ENCODE measurements at places on chromosomes 12 and 14. TPM values are rescaled to one million over a fixed set of nuclear protein-coding genes. Genes with fewer than 3 reads are reported as not detected.

The PPP1R36 gene
- 0.67 TPM for polyA plus RNA-seq

The GCH1 gene
- polyA plus RNA-seq = 0.82 TPM

The USP44 gene
- 1.2 TPM for polyA plus RNA-seq

The RTRAF gene
- polyA plus RNA-seq = 205 TPM

The GNB3 gene
- 5.3 TPM for polyA plus RNA-seq

The TMCC3 gene
- not detected for polyA plus RNA-seq

The SETD1B gene
- 0.89 TPM for polyA plus RNA-seq

The CDKL1 gene
- 2.5 TPM for polyA plus RNA-seq

The SP1 gene
- 44.4 TPM for polyA plus RNA-seq

The EIF2S3B gene
- 0.65 TPM for polyA plus RNA-seq

The DBX2 gene
- polyA plus RNA-seq = not detected

The FAM181A gene
- polyA plus RNA-seq = not detected

The TPPP2 gene
- polyA plus RNA-seq = not detected

The TTLL5 gene
- 9.9 TPM for polyA plus RNA-seq

The TEX22 gene
- polyA plus RNA-seq = 0.17 TPM

The NKX2-8 gene
- polyA plus RNA-seq = not detected

The POTEM gene
- not detected for polyA plus RNA-seq

The AACS gene
- polyA plus RNA-seq = 27.5 TPM

The KLRB1 gene
- not detected for polyA plus RNA-seq

The EID3 gene
- 2.5 TPM for polyA plus RNA-seq

The TSPAN8 gene
- polyA plus RNA-seq = not detected

The GLI1 gene
- polyA plus RNA-seq = 5.9 TPM

The LTBR gene
- 67.2 TPM for polyA plus RNA-seq

The GLTP gene
- 35.1 TPM for polyA plus RNA-seq

The FERMT2 gene
- 275 TPM for polyA plus RNA-seq

The KRT73 gene
- polyA plus RNA-seq = not detected

The ARHGAP9 gene
- 0.98 TPM for polyA plus RNA-seq

The REC8 gene
- 2.7 TPM for polyA plus RNA-seq

The ART4 gene
- 0.12 TPM for polyA plus RNA-seq

The EML5 gene
- 1.2 TPM for polyA plus RNA-seq

The NTS gene
- polyA plus RNA-seq = not detected

The INHBE gene
- 23.1 TPM for polyA plus RNA-seq

The PRB2 gene
- polyA plus RNA-seq = not detected

The GPR84 gene
- polyA plus RNA-seq = not detected

The CDCA3 gene
- 39.2 TPM for polyA plus RNA-seq

The ASB2 gene
- polyA plus RNA-seq = 0.06 TPM

The RERGL gene
- polyA plus RNA-seq = 0.21 TPM

The CLEC9A gene
- not detected for polyA plus RNA-seq

The TSPAN19 gene
- not detected for polyA plus RNA-seq

The PITPNM2 gene
- polyA plus RNA-seq = 0.83 TPM

The BRAP gene
- polyA plus RNA-seq = 21.8 TPM

The RAB35 gene
- 41.0 TPM for polyA plus RNA-seq

The CELA1 gene
- polyA plus RNA-seq = not detected

The SALL2 gene
- polyA plus RNA-seq = 7.2 TPM

The ZNF664 gene
- polyA plus RNA-seq = 42.4 TPM

The LRP1-AS gene
- not detected for polyA plus RNA-seq

Data from BJ (cell line).